CD14-positive monocyte (primary cell): ENCODE measurements at places on chromosomes 4 and X. TPM values are rescaled to one million over a fixed set of nuclear protein-coding genes. Genes with fewer than 3 reads are reported as not detected.

DNA sequence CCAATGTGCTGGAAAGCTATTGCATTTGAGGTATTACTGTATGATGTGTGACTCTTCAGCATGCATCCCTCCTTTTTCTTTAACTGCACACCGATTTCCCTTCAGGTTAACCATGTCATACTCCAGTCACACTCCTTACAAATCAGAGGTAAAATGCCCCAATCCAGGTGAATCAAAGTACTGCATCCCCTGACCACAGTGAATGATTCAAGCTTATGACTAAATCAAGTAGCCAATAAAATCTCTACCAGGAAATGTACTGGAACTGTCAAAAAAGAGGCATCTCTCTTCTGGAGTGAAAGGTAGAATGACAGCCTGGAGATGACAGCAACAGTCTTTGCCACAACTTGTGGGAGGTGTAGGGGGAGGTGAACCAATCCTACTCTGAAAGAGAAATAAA, 10.4 kb downstream of the ADAMTS3 start:
- no peak for DNase-seq

DNA sequence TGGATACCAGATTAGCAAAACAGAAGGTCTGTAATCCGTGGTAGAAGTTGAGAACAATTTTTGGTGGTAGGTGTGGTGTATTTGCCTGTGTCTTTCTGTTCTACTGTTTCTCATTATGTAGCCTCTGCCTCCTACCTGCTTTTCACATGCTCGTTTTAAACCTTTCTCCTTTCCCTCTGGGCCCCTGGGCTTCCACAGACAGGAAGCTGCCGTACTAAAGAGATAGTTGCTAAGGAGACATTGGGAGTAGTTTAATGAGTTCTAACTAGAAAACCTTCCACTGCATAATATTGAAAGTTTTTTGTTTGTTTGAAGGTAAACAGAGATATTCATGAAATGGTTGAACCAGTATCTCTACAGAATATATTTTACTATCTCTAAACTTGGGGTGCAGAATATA, 107.8 kb downstream of the STOX2 start:
- DNase-seq: no peak

DNA sequence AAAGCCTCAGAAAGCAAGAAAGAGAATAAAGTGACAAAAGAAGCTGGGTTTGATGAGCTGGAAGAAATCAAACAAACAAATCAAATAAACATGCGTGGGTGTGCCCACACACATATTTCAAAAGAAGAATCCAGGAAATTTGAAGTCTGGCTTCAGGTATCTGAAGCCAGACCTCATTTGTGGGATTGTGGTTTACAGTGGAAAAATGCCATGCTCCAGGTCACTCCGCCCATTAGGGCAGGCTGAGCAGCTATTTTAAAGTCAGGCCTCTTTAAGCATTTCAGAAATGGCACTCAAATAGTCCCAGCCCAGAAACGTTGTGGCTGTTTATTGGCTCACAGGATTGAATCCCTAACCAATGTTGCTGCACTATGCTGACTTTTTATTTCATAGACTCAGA, 226.1 kb upstream of the F9 start:
- DNase-seq: no peak

CLIC2 gene
- polyA plus RNA-seq: 2.0 TPM
